ENCODE measurements at places on chromosomes 2 and 18. TPM values are rescaled to one million over a fixed set of nuclear protein-coding genes. Genes with fewer than 3 reads are reported as not detected.
A peak's percentile ranks its signal among the peaks of the same experiment; 100 is the strongest.

The ENOSF1 gene
- total RNA-seq, result 69.3 TPM

The TDRD15 gene
- not detected for total RNA-seq

The CCDC121 gene
- total RNA-seq, result 1.3 TPM

The KIF3C gene
- 2.6 TPM for total RNA-seq

The SERPINB12 gene
- total RNA-seq, result not detected

The AQP12A gene
- not detected for total RNA-seq

The TMEM237 gene
- total RNA-seq, result 5.4 TPM

The MYL1 gene
- total RNA-seq, result not detected

The C2orf15 gene
- 2.7 TPM for total RNA-seq

DNA sequence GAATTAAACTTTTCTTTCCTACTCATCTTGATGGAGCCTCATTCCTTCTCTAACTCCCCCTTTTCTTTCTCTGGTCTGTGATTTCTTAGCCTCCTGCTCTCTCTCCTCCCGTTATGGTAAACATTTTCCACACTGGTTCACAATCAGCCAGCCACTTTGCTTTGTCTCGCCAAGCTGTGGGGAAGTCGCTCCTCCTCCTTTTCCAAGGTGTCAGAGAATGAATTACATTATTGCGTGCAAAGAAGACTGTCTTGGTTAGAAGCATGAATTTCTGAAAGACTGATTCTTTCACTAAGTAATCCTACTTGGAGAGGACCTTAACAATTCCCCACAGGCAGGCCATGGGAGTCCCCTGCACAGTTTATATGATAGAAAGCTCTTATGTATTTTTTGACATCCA is 46.1 kb downstream of the RASGRP3 start:
- no peaks in the 10 kb centered on the region for H3K36me3 ChIP-seq
- no peak overlapping the region for H3K27ac ChIP-seq
- no peaks in the 10 kb centered on the region for H3K27me3 ChIP-seq
- peaks cover 3% of the 10 kb centered on the region for H3K4me1 ChIP-seq

GRCh38 chr2:217014328-217015105 is 154.7 kb upstream of the TNP1 start:
- H3K4me3 ChIP-seq, result no peak overlapping the region
- no peaks in the 10 kb centered on the region for H3K36me3 ChIP-seq
- DNase-seq, result no peak
- H3K4me1 ChIP-seq, result no peaks in the 10 kb centered on the region

DNA sequence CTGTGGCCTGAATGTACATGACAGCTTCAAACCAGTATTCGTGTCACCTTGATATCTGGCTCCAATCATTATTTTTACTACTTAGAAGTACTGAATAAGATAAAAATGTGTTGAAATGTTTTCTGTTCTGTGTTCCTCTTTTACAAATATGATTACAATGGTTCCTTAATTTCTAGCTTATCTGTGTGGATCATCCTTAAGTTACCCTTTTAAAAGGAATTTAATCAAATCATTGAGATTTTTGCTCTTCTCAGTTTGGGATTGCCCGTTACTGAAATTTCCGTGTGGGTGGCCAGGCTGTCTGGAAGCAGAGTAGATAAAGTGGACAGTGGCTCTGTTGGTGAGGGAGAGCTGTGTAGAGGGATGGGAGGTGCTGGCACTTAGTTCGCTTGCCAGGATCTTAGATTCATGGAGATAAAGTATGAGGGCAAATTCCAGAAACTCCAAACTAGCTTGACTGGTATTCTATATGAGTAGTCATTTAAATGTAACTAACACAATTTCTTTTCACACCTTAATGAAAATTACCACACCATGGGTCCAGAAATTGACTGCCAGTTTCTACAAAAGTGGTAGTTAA is 27.4 kb upstream of the SAG start:
- H3K36me3 ChIP-seq, result peaks cover 15% of the 10 kb centered on the region
- H3K27me3 ChIP-seq, result no peaks in the 10 kb centered on the region
- DNase-seq, result no peak
- peak overlapping the region; percentile 74 for H3K27ac ChIP-seq
- peaks cover 14% of the 10 kb centered on the region for H3K4me1 ChIP-seq

DNA sequence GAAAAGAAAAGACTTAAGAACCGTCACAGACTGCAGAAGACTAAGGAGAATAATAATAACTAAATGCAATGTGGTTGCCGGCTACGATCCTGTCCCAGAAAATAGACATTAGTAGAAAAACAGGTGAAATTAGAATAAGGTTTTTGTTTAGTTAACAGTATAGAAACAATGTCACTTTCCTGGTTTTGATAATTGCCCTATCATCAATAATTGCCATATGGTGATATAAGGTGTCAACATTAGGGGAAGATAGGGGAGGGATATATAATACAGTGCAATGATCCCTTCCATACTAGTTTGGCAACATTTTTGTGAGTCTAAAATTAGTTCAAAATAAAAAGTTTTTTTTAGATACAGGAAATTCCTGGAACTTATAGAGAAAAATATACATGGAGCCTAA is 144.8 kb downstream of the SATB2 start:
- H3K27me3 ChIP-seq, result peaks cover under 1% of the 10 kb centered on the region
- no peaks in the 10 kb centered on the region for H3K4me1 ChIP-seq
- H3K36me3 ChIP-seq, result no peaks in the 10 kb centered on the region

DNA sequence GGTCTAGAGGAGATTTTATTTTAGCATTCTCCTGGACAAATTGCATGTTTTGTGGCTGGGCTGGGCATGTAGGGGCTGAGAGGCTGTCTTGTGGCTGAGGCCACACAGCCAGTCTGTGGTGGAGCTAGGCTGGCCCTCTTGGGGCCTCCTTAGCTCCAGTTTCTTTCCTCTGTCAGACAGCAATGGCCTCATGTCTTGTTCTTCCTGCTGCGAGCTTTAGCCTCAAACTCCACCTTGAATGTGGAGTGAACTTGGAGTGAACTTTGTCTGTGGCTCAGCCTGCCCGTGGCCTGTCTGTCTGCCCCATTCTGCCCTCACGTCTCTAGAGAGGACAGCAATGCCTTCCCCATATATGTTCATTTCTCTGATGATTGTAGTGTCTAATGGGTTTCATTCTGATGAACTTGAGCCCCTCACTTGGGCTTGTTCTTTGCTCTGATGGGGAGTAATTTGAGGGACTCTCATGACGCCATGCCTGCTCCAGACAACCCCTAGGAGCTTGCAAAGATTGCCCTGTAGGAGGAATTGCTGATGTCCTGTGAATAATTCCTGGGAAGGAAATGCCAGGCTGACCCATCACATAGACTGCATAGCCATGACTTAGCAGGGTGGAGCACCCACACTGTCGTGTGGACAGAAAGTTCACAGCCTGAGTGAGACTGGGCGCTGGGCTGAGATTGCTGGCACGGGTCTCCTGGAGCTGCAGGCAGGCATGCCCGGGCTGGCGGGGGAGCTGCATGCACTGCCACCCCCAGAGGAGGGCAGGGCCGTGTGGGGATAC is 42.6 kb downstream of the ASAP2 start:
- no peak overlapping the region for H3K4me3 ChIP-seq
- peaks cover 55% of the 10 kb centered on the region for H3K27me3 ChIP-seq
- H3K4me1 ChIP-seq, result no peaks in the 10 kb centered on the region
- no peak overlapping the region for H3K27ac ChIP-seq
- no peak for DNase-seq
- H3K36me3 ChIP-seq, result no peaks in the 10 kb centered on the region

GRCh38 chr2:33579227-33579626 is 19.9 kb downstream of the FAM98A start:
- no peaks in the 10 kb centered on the region for H3K27me3 ChIP-seq
- peaks cover 6% of the 10 kb centered on the region for H3K36me3 ChIP-seq
- no peak overlapping the region for H3K4me3 ChIP-seq
- no peak for DNase-seq
- H3K4me1 ChIP-seq, result peaks cover 10% of the 10 kb centered on the region

DNA sequence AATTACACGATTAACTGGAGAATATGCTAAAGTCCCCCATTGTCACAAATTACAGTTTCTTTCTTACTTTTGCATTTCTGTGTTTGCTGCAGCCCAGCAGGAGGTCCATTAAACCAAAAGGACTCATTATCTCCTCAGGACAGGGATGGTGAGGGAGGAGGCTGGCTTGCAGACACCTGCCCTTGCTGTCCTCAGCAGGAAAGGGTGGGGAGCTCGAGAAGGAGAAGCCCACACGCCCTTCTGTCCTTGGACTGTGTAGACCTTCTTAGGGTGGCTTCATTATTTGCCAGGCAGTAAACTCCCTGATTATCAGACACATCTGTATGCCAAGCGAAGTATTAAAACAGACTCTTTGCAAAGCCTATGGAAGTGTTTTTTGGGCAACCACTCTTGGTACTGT is 196.0 kb downstream of the LDLRAD4 start:
- H3K27ac ChIP-seq, result peak overlapping the region; percentile 21
- DNase-seq, result no peak
- H3K27me3 ChIP-seq, result no peaks in the 10 kb centered on the region
- no peak overlapping the region for H3K4me3 ChIP-seq

GRCh38 chr2:194591192-194591591 is 1065.8 kb upstream of the SLC39A10 start:
- no peak overlapping the region for H3K4me3 ChIP-seq
- H3K27ac ChIP-seq, result no peak overlapping the region
- H3K27me3 ChIP-seq, result peaks cover 4% of the 10 kb centered on the region
- DNase-seq, result no peak
- no peaks in the 10 kb centered on the region for H3K4me1 ChIP-seq
- H3K36me3 ChIP-seq, result no peaks in the 10 kb centered on the region

- DNase-seq, result no peak
- H3K4me3 ChIP-seq, result no peak overlapping the region
- H3K4me1 ChIP-seq, result no peaks in the 10 kb centered on the region
Observed at GRCh38 chr2:191922736-191923651, 76.1 kb upstream of the CAVIN2 start.

GRCh38 chr2:96408616-96409015 is 73.0 kb downstream of the NCAPH start:
- H3K27me3 ChIP-seq, result no peaks in the 10 kb centered on the region
- no peak for DNase-seq
- peaks cover 28% of the 10 kb centered on the region for H3K4me1 ChIP-seq
- peak overlapping the region; percentile 58 for H3K4me3 ChIP-seq
- no peaks in the 10 kb centered on the region for H3K36me3 ChIP-seq

DNA sequence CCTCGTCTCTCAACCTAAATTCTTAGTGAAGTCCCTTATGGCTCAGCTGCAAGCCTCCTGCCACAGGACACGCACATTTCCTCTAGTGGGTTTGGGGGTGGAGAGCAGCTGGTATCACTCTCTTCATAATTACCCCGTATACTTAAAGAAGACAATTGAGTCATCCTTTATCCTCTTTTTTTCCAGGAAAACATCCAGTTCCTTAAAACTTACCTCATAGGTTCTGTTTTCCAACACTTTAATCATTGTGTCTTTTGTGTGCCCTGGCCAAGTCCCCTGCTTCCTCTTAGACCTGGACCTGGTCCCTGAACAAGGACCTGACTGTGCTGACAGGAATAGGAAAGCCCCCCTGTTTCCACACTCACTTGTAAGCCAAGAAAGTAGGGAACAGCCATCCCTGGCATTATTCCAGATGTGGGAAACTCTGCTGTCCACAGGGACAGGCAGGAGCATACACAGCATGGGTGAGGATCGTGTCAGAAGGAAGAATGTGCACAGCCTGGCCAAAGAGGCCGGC is 42.3 kb upstream of the MYO1B start:
- DNase-seq, result no peak
- peaks cover 2% of the 10 kb centered on the region for H3K36me3 ChIP-seq
- H3K27me3 ChIP-seq, result no peaks in the 10 kb centered on the region
- H3K4me3 ChIP-seq, result no peak overlapping the region

DNA sequence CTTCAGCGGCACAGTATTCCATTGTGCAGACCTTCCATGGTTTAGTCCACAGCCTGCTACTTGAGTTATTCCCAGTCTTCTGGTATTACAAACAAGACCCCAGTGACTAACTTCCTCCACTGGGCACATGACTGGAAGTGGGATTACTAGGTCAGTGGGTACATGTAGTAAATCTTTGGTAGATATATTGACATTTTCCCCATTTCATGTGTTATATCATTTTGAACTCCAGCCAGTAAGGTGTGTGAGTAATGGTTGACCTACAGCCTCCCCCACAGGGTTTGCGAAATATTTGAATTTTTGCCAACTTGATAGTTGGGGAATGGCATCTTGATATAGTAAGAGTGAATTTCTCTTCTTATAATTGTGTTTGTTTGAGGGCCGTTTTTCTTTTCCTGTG is 58.8 kb downstream of the RNF144A start:
- H3K4me1 ChIP-seq, result no peaks in the 10 kb centered on the region
- no peak overlapping the region for H3K4me3 ChIP-seq
- no peaks in the 10 kb centered on the region for H3K27me3 ChIP-seq
- DNase-seq, result no peak

DNA sequence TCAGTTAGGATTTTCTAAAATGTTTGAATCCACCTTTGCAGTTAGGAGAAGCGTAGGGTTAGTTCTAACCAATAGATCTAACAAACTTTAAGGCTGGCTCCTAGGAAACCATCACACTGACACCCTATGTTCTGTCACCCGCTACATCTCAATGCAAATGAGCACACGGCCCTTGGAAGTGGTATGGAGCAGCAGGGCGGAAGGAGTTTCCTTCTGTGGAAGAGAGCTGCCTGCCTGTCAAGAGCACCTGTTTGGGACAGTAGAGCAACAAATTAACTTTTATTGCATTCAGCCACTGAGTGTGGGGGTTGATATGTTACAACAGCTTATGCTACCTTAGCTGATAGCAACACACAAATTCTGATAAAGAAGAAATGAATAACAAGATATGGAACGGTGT is 306.9 kb upstream of the RAB6C start:
- H3K27ac ChIP-seq, result no peak overlapping the region
- peaks cover 5% of the 10 kb centered on the region for H3K27me3 ChIP-seq
- DNase-seq, result no peak
- H3K4me3 ChIP-seq, result no peak overlapping the region
- H3K36me3 ChIP-seq, result no peaks in the 10 kb centered on the region
- H3K4me1 ChIP-seq, result no peaks in the 10 kb centered on the region

- H3K27me3 ChIP-seq, result peaks cover 45% of the 10 kb centered on the region
- no peak overlapping the region for H3K27ac ChIP-seq
- no peak for DNase-seq
- H3K4me1 ChIP-seq, result no peaks in the 10 kb centered on the region
- H3K36me3 ChIP-seq, result no peaks in the 10 kb centered on the region
Observed at GRCh38 chr2:222241128-222241870, 57.5 kb downstream of the PAX3 start.

DNA sequence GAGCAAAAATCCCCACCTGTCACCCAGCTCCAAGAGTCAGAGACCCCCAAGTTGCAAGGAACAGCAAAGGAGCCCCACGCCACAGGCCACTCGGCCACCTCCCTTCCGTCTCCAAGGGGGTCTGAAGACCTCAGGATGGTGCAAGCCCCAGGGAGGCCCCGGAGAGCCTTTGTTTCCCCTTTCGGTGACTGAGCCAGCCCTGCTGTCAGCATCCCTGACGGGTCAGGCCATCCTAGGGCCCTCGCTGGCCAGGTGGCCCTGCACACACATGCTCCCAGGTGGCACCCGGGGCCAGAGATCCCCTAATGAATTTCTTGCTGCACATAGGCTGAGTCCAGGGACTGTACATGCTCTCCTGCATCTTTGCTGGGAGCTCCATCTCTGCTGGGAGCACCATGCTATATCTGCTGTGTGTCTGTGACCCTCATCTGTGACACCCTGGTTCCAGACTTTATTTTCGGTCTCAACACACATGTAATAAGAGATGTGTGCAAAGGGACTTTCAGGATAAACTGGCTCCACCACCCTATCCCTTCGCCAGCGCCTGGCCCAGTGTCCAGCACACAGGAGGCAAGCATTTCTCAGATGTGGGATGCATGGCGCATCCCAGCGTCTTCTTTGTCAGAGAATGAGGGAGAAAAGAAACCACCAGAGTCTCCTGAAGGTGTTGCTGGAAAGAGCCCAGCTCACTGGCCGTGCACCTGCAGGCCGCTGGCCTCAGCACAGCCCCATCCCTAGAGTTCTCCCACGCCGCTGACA is 27.4 kb downstream of the ADI1 start:
- DNase-seq, result no peak
- H3K27me3 ChIP-seq, result no peaks in the 10 kb centered on the region
- no peak overlapping the region for H3K4me3 ChIP-seq
- H3K36me3 ChIP-seq, result no peaks in the 10 kb centered on the region
- H3K4me1 ChIP-seq, result no peaks in the 10 kb centered on the region

Measured in T-helper 17 cell (primary cell).